ENCODE measurements at places on chromosomes 12 and 14. TPM values are rescaled to one million over a fixed set of nuclear protein-coding genes. Genes with fewer than 3 reads are reported as not detected.

Gene KRT79
- not detected for total RNA-seq

Gene INSM2
- not detected for total RNA-seq

Gene TAS2R42
- total RNA-seq, result not detected

Gene FNTB
- 18.3 TPM for total RNA-seq

Gene C12orf50
- not detected for total RNA-seq

Gene TMEM30B
- total RNA-seq, result 46.9 TPM

Gene RND1
- 1.8 TPM for total RNA-seq

Gene ARMH4
- total RNA-seq, result 10.8 TPM

Gene KRT74
- total RNA-seq, result not detected

Gene PTPRO
- 11.9 TPM for total RNA-seq

Gene SYNE3
- total RNA-seq, result 43.4 TPM

Gene SPIC
- not detected for total RNA-seq

Gene PLEKHD1
- total RNA-seq, result 0.49 TPM

Gene PMCH
- not detected for total RNA-seq

Gene SERPINA9
- total RNA-seq, result not detected

Gene CBX5
- 52.7 TPM for total RNA-seq
